ENCODE measurements at places on chromosomes 4 and X.

- DNase-seq = no peak
These were observed 1015.7 kb downstream of the TECRL start for GRCh38 chr4:63393544-63393943.

GRCh38 chrX:80335062-80335830, 85.0 kb upstream of the TENT5D start:
- no peak for DNase-seq

DNA sequence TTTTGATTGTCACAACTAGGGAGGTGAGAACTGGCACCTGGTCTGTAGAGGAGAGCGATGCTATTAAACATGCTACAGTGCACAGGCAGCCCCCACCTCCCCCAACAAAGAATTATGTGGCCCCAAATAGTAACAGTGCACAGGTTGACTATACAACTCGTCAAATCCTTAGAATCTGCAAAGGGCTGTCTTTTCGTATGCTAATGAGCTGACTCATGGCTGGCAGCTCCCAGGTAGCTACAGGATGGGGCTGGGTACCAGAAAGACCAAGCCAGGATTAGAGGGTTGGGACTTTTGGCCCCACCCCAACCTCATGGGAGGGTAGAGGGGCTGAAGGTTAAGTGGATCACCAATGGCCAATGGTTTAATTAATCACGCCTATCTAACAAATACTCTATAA, 104.7 kb upstream of the SORBS2 start:
- no peak for DNase-seq

DNA sequence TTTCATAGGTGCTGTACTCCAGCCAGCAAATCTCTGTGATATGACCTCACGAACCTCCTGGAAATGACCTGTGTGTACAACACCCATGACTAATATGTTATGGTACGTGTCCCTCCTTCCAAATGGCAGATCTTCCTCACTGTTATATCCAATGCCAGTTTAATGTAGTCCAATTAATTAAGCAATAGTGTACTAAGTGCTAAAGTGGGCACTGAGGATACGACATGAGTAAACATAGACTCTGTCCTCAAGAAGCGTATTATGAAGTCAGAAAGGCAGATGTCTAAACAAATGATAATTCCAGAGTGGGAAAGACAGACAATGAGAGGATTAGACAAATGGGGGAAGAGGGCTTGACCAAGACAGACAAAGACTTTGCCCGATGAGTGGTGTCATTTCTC, 33.9 kb downstream of the GPRIN3 start:
- DNase-seq = no peak

DNA sequence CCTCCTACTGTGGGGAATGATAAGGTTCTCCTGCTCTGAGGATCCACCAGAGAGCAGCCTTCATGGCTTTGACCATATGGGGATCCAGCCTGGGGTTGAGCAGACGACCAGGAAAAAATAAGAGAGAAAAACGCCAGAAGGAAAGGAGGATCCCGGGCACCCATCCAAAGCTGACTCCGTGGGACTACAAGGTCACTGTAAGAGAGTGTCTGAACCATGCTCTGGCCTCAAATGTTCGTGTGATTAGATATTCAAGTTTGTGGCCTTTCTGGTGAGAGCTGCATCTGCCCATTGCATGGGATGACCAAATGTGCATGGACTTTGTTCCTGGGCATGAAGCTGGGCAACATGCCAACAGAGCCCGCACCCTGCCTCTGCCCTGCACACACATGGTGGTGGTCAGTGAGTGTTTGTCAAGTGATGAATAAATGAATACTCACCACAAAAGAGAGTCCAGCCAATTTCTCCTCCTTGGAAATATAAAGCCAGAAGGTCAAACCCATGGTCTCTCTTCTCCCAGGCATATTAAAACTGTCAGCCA, 346.0 kb upstream of the GATB start:
- no peak for DNase-seq

GRCh38 chrX:115031989-115032388, 14.6 kb upstream of the IL13RA2 start:
- DNase-seq = no peak

DNA sequence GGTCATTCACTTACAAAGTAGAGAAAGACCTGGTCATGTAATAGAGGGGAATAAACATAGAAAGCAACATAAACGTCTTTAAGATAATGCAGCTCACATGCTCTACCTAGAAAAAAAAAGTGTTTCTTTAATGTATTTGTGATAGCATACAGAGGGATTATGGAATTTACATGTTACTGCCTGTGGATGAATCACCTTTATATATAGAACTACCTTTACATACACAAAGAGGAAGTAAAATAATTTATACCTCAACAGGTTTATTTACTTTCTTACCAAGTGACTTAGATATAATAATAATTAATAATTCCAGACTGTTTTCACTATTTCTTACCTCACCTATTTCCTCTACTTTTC, 81.5 kb downstream of the PPP3CA start:
- DNase-seq = no peak

DNA sequence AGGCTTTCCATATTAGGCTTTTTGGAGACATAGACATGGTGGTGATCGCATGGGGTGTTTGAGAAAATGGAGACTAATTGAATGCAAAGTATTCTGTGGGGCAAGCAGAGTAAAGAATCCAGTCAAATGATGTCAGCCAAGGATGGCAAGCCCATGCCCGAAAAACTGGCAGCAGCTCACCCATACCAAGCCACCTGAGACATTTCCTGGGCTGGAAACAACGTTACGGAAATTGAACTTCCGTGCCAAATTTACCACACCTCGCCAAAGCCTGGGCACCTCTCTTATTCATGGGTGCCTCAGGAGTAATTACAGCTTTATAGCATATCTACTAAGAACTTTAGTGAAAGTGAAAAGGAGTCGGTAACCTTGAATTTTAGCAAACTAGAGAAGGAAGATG, 166.4 kb downstream of the CBR4 start:
- no peak for DNase-seq

DNA sequence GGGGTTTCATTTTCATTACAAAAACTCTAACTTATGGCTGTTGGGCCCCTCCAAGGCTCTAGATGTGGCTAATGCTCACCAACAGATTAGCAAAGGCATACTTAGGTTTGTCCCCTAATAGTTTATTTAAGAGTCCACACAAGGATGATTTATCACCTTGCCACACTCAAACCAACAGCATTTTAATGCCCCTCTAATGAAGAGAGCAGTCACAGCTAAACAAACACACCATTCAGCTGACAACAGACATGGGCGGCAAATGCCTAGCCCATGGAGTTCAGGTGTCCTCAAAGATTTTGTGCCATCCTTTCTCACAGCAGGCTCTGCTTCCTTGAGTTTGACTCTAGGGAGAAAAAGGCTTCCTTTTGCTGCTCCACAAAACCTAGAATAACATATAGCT, 61.8 kb upstream of the CITED1 start:
- no peak for DNase-seq

DNA sequence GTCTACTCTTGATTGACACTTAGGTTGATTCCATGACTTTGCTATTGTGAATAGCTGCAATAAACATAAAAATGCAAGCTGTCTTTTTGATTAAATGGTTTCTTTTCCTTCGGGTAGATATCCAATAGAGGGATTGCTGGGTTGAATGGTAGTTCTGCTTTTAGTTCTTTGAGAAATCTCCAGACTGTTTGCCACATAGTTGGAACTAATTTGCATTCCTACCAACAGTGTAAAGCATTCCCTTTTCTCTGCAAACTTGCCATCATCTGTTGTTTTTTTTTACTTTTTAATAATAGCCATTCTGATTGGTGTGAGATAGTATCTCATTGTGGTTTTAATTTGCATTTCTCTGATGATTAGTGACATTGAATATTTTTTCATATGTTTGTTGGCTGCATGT, 122.2 kb upstream of the PRKG2 start:
- no peak for DNase-seq

DNA sequence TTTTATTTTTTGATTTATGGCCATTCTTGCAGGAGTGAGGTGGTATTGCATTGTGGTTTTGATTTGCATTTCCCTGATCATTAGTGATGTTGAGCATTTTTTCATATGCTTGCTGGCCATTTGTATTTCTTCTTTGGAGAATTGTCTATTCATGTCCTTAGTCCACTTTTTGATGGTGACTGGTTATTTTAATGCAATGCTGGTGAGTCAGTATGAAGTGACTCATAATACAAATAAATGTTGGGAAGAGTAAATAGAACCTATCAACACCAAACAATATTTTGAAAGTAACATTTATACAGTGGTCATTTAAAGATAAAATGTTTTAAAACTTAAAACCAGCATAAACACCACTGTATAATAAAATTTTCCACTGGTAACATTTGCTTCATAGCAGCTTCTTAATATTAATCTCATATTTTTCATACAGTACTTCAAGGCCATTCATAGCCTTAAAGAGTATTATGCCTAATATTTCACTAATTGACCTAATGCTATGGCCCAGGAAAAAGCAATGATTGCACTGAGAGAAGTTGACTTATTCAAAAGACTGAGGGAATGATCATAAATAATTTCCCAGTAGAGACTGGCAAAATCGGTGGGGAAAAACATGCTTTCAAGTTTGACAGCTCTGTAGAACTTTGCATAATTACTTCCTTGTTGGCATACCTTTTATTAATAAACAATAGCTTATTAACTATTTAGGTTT, 33.9 kb downstream of the CASK start:
- no peak for DNase-seq

DNA sequence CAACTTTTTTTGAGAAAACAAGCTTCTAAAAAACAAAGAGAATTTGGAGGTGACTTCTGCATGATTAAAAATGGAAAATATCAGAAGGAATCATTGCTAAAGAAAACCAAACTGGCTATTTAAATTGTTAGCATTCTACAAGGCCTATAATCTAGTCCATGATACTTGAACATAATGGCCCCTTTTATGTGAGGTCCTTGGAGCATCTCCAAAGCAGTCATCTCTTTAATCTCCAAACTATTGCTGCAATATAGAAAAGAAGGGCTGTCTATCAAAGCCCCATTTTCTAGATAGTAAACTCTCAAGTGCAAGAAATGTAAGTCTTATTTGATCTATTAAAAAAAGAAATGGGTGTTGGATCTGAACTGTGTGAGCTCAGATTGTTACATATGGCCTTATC, 615.1 kb downstream of the CENPC start:
- no peak for DNase-seq

GRCh38 chrX:23883737-23884354, 23.9 kb downstream of the APOO start:
- DNase-seq = no peak

DNA sequence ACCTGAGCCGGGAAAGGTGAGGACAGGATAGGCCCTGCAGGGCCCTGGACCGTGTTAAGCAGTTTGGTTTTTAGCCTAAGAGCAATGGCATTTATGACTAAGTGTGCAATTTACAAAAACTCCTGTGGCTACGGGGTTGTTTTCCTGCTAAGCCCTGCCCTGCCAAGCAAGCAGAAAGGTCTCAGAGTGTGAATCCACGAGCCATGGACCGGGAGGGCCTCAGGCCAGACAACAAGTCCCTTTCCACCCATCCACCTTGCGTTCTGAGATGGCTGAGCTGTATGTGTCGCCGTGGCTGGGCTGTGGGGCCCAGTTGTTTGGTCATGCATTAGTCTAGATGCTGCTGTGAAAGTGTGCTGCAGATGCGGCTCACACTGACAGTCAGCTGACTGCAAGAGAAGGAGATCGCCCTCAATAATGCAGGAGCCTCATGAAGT, 33.9 kb upstream of the AFAP1 start:
- no peak for DNase-seq

- no peak for DNase-seq
These were observed 33.8 kb upstream of the SPANXN1 start for GRCh38 chrX:145213504-145213903.

- DNase-seq = no peak
These were observed 20.1 kb downstream of the ENPP6 start for GRCh38 chr4:184197536-184198082.

DNA sequence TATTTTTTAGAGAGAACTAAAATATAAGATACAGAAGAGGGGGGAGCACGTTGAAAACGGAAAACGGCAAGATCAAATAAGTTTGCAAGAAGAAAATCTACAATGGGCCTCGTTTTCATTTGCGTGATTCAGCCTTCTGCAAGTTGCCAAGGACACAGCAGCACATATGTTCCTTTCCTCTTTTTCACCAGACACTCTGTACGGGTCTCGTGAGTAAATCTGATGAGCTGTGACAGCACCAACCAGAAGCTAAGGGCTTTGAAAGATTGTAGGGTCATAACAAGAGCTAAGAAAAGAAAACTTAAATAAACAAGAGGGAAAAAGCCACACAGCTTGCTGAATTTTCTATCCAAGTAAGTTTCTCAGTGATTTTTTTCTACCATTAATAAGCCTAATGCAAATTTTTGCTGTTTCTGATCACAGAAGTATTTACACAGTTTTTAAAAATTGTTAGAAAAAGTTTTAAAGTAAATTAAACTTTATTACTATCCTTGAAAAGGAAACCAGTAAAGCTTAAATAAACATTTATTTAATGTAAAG, 63.4 kb downstream of the SCML2 start:
- no peak for DNase-seq

- no peak for DNase-seq
These were observed 1048.0 kb downstream of the PDHA2 start for GRCh38 chr4:96887857-96888256.

GRCh38 chr4:108901291-108901690, 138.4 kb upstream of the ETNPPL start:
- DNase-seq = no peak

GRCh38 chr4:122836941-122837340, 10.3 kb downstream of the FGF2 start:
- DNase-seq = no peak

- no peak for DNase-seq
These were observed 25.5 kb upstream of the FAM120C start for GRCh38 chrX:54208531-54208930.

Measured in CD4-positive, alpha-beta T cell treated with Interleukin-21 for 1 hour (primary cell).